ENCODE measurements at places on chromosomes 12 and 14. TPM values are rescaled to one million over a fixed set of nuclear protein-coding genes. Genes with fewer than 3 reads are reported as not detected.

Gene CMTM5
- total RNA-seq, result not detected

- no peaks in the 10 kb centered on the region for H3K36me3 ChIP-seq
- no peak overlapping the region for H3K4me3 ChIP-seq
- no peak overlapping the region for H3K27ac ChIP-seq
- DNase-seq, result no peak
- no peaks in the 10 kb centered on the region for H3K27me3 ChIP-seq
- no peaks in the 10 kb centered on the region for H3K4me1 ChIP-seq
Measured at GRCh38 chr12:88934163-88934747, 354.0 kb upstream of the KITLG start.

- no peaks in the 10 kb centered on the region for H3K36me3 ChIP-seq
- peaks cover 66% of the 10 kb centered on the region for H3K4me1 ChIP-seq
- peak; percentile 53 for DNase-seq
- peak overlapping the region; percentile 38 for H3K4me3 ChIP-seq
Measured at GRCh38 chr14:89303456-89304435, 113.3 kb downstream of the FOXN3 start.

DNA sequence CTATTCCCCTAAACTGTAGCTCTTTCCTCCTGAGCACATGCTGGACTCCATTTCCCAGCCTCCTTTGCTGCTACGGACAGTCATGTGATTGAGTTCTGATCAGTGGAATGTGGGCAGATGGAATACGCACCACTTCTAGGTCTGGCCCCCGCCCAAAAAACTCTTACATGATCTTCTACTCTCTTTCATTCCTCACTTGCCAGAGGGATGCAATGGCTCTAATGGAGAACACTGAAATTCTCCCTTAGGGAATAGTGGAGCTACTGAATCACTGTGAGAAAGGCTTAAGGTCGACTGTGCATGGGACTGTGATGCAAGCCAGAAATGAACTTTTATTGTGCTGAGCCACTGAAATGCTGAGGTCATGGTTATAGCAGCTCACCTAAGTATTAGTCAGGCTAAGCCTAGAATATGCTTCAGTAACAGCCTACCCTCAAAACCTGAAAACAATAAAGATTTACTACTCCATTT lies 13.0 kb upstream of the TMED2 start:
- no peak overlapping the region for H3K27ac ChIP-seq
- H3K27me3 ChIP-seq, result no peaks in the 10 kb centered on the region
- peaks cover 2% of the 10 kb centered on the region for H3K4me1 ChIP-seq
- no peak overlapping the region for H3K4me3 ChIP-seq
- peak; percentile 61 for DNase-seq
- H3K36me3 ChIP-seq, result no peaks in the 10 kb centered on the region

DNA sequence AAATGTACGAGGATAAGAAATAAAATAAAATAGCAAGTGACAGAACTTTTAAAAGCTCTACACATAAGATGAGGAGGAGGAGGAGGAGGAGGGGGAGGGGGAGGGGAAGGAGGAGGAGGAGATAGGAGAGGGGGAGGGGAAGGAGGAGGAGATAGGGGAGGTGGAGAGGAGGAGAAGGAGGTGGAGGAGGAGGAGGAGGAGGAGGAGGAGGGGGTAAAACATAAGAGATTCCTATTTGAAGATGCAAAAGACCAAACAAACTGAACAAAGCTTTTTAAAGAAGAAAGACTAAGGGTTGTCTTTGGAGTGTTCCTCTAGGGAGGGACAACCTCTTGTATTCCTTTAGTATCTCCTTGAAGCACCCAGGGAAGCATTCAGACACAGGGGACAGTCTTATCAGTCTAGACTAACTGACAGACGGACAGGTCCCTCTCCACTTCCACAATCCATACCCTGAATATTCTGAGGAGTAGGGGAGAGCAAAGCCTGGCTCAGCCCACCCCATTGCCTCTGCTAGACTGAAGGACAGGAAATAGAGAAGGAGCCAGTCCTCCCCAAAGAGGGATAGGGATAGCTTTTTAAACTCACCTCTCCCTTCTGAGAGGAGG lies 12.9 kb downstream of the TC2N start:
- DNase-seq, result no peak
- no peaks in the 10 kb centered on the region for H3K27me3 ChIP-seq
- peaks cover 3% of the 10 kb centered on the region for H3K4me1 ChIP-seq
- no peak overlapping the region for H3K4me3 ChIP-seq
- H3K27ac ChIP-seq, result peak overlapping the region; percentile 30

DNA sequence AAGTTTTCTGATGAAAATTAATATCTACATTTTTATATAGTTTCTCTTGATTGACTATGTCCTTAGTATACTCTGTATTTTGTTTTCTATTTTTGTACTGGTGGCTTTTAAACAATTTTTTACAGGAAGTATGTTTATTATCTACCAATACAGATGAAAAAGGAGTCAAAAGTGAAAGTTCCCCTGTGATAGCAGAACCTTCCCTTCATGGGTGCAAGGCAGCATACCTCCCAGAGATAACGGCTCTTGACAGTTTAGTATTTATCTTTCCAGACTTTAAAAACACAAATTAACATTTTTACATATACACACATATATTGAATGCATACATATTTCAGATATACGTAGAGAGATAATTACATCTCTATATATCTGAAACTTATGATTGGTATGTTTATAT lies 17.1 kb upstream of the FAM234B start:
- H3K27ac ChIP-seq, result no peak overlapping the region
- no peaks in the 10 kb centered on the region for H3K36me3 ChIP-seq
- DNase-seq, result no peak

DNA sequence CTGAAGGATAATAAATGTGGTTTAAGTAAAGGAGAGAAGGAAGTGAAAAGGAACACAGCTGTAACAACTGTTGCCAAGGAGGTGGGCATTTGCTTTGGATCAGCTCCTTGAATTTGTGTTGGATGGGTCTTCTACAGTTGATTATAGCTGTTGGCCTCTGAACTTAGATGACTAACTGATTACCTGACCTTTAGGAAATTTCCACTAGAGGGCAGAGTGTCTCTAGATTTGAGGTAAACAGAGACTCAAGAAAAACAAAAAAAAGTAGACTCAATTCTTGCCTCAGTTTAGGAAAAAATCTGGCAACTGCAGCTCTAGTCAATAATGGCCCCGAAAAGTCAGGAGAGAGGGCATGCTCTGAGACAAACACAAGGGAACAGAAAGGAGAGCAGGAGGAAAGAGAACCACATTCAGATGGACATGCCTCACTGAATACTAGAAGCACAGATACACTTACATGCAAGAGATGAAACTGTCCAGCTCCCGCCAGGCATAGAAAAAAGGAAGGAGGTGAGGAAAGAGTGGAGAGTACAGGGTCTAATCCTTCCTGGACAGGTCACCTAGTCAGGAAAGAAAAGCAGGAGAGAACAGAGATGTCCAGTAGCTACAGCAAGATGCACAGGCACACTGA lies 20.6 kb downstream of the COX14 start:
- H3K4me3 ChIP-seq, result no peak overlapping the region
- no peaks in the 10 kb centered on the region for H3K4me1 ChIP-seq
- H3K27ac ChIP-seq, result peak overlapping the region; percentile 19

DNA sequence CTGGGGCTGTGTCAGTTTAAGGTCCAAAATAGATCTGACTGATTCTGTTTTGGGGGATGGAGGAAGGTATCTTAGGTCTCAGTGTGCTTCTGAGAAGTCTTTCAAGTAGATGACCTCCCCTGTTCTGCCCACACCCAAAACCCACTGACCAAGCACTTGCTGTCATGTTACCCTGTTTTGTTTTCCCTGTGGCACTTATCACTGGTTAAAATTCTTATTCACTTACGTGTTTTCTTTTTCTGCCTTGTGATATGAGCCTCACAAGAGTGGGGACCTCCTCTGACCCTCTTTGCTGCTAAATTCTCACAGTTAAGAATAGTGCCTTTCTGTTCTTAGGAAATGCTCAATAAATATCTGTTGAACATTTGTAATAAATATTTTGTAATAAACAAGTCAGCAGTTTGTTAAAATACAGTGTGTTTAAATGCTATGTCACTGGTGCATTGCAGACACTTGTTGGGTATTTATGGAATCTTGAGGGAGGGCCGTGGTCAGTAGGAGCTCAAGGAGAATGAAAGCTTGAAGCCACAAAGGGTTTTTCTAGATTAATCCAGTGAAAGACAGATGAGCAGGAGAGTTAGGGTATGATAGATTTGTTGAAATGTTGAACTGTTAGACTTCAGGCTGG lies 20.9 kb downstream of the PLEKHA5 start:
- H3K4me1 ChIP-seq, result no peaks in the 10 kb centered on the region
- no peak for DNase-seq
- no peak overlapping the region for H3K4me3 ChIP-seq
- no peak overlapping the region for H3K27ac ChIP-seq
- H3K36me3 ChIP-seq, result no peaks in the 10 kb centered on the region

DNA sequence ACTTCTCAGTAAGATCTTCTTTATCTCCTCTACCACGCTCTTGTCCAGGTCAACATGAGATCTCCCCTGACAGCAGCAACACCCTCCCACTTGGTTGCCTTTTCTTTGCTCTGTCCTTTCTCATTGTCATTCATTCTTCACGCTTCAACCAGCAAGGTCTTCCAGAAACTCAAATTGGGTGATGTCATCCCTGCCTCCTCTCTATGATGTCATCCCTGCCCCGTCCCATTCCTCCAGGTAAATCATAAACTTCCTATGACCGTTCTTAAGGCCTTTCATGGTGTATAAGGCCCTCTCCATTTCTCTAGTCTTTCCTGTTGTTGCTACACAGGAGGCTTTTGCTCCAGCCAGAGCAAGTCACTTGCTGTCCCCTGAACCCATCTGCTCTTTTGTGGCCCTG lies 17.7 kb upstream of the TUNAR start:
- DNase-seq, result no peak
- no peaks in the 10 kb centered on the region for H3K4me1 ChIP-seq
- H3K4me3 ChIP-seq, result no peak overlapping the region

Gene AICDA
- not detected for total RNA-seq

GRCh38 chr12:52189376-52190174 lies 2.2 kb downstream of the KRT80 start:
- peaks cover 18% of the 10 kb centered on the region for H3K4me1 ChIP-seq
- DNase-seq, result no peak
- H3K27ac ChIP-seq, result no peak overlapping the region
- H3K4me3 ChIP-seq, result no peak overlapping the region
- no peaks in the 10 kb centered on the region for H3K27me3 ChIP-seq

- no peak for DNase-seq
- no peaks in the 10 kb centered on the region for H3K36me3 ChIP-seq
- no peaks in the 10 kb centered on the region for H3K27me3 ChIP-seq
- no peak overlapping the region for H3K4me3 ChIP-seq
- peak overlapping the region; percentile 0 for H3K27ac ChIP-seq
- peaks cover 11% of the 10 kb centered on the region for H3K4me1 ChIP-seq
Measured at GRCh38 chr12:124440841-124441381, 126.5 kb downstream of the NCOR2 start.

Gene DLK1
- total RNA-seq, result 3.5 TPM

GRCh38 chr12:55827806-55828205 lies 1.6 kb downstream of the DNAJC14 start:
- H3K36me3 ChIP-seq, result peaks cover 3% of the 10 kb centered on the region
- H3K4me1 ChIP-seq, result peaks cover 38% of the 10 kb centered on the region
- peak overlapping the region; percentile 86 for H3K27ac ChIP-seq
- H3K4me3 ChIP-seq, result no peak overlapping the region
- no peak for DNase-seq

DNA sequence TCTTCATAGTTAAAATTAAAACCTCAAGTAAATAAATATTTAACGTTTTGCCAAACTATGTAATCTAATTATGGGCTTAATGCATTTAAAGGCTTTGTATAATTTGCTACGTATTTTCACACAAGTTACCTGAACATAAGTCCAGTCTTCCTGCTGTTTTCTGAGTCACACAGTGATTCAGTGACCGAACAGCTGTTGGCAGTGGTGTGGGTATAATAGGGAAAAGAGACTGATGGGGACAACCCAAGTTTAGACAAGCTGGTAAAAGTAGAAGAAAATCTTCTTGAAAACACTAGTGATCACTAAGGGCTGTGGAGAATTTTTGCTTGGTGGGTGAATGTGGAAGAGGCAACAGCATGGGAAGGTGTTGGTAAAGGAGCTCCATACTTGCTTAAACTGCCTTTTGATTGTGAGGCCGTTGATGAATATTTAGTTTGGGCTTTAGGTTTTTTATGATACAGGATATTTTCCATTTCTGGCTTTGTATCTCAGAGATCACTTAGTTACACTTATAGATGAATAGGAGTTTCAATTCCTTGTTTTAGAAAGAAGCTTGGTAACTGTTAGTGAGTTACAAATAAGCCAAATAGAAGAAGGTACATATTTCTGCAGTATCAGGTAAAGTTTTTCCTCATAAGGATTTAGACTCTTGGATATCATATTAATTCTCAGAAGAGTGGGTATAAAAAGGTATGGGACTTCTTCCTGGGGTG lies 23.9 kb downstream of the LRRK2 start:
- DNase-seq, result no peak
- no peaks in the 10 kb centered on the region for H3K4me1 ChIP-seq
- H3K27me3 ChIP-seq, result no peaks in the 10 kb centered on the region
- H3K4me3 ChIP-seq, result no peak overlapping the region
- no peaks in the 10 kb centered on the region for H3K36me3 ChIP-seq
- no peak overlapping the region for H3K27ac ChIP-seq

Gene DBX2
- 0.39 TPM for total RNA-seq

Gene TMEM120B
- total RNA-seq, result 5.9 TPM

DNA sequence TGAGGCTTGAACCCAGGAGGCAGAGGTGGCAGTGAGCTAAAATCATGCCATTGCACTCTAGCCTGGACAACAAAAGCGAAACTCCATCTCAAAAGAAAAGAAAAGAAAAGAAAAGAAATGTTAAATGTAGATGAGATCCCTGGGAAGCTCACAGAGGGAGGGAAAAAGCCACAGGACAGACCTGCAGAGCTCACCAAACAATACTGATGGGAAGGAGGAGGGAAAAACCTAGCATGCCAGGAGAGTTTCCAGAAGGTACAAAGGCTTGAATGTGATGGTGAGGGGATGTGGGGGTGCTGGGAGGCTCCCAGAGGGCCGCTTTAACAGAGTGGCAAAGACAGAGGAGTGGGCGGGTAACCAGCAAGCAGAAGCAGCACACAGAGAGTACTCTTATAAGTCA lies 72.3 kb downstream of the PTPN21 start:
- DNase-seq, result no peak
- no peaks in the 10 kb centered on the region for H3K27me3 ChIP-seq
- no peaks in the 10 kb centered on the region for H3K4me1 ChIP-seq
- H3K27ac ChIP-seq, result no peak overlapping the region
- H3K4me3 ChIP-seq, result no peak overlapping the region
- H3K36me3 ChIP-seq, result peaks cover 47% of the 10 kb centered on the region

DNA sequence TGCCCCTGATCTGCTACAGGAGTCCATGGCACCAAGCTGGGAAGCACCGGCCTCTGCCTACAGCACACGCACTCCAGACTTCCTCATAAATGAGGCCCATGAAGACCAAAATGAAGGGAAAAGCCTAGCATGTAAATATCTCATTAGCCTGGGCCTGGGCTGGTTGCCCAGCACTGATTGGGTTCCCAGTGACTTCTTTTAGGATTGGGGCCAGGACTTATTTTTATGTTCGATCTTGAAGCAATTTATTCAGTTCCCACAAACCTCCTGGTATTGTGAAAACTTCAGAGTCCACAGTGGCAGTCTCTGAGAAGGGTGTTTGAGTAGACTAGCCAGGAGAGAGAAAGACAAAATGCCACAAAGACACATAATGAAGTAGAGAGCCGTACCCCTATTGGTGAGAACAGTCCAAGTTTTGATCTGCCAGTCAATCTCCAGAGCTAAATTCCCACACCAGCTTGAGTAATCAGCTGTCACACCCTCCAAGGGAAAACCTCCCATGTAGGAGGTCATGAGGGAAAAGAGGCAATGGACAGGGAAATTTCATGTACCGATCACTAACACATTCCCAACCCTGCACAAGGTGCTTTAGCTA lies 78.2 kb downstream of the PHLDA1 start:
- H3K27ac ChIP-seq, result no peak overlapping the region
- no peaks in the 10 kb centered on the region for H3K4me1 ChIP-seq
- H3K27me3 ChIP-seq, result no peaks in the 10 kb centered on the region
- DNase-seq, result no peak
- no peak overlapping the region for H3K4me3 ChIP-seq
- H3K36me3 ChIP-seq, result no peaks in the 10 kb centered on the region

Gene MYH6
- 98.1 TPM for total RNA-seq

Data from gastrocnemius medialis (tissue), 4 donors.